ENCODE measurements at places on chromosomes 5 and 9. TPM values are rescaled to one million over a fixed set of nuclear protein-coding genes. Genes with fewer than 3 reads are reported as not detected.

The CEL gene
- 0.66 TPM for total RNA-seq

The CAST gene
- total RNA-seq: 200 TPM

The FOXD4 gene
- total RNA-seq: 0.17 TPM

The TXN gene
- total RNA-seq: 530 TPM

The ZNF483 gene
- total RNA-seq: 1.8 TPM

The PLAC8L1 gene
- total RNA-seq: not detected

The AJM1 gene
- 1.6 TPM for total RNA-seq

The C5orf52 gene
- not detected for total RNA-seq

The TNC gene
- 85.3 TPM for total RNA-seq

The AIF1L gene
- total RNA-seq: 3.1 TPM

The PCDHGA1 gene
- 2.3 TPM for total RNA-seq

The BNC2 gene
- 52.5 TPM for total RNA-seq

The SIMC1 gene
- 7.1 TPM for total RNA-seq

All from smooth muscle cell of trachea (primary cell).